ENCODE measurements at places on chromosomes 4 and X.

GRCh38 chr4:139436122-139436521 is 17.8 kb upstream of the RAB33B start:
- DNase-seq: no peak

GRCh38 chrX:121109986-121110385 is 62.6 kb downstream of the GLUD2 start:
- no peak for DNase-seq

- DNase-seq: no peak
Measured at GRCh38 chr4:10048941-10049697, 27.8 kb upstream of the SLC2A9 start.

DNA sequence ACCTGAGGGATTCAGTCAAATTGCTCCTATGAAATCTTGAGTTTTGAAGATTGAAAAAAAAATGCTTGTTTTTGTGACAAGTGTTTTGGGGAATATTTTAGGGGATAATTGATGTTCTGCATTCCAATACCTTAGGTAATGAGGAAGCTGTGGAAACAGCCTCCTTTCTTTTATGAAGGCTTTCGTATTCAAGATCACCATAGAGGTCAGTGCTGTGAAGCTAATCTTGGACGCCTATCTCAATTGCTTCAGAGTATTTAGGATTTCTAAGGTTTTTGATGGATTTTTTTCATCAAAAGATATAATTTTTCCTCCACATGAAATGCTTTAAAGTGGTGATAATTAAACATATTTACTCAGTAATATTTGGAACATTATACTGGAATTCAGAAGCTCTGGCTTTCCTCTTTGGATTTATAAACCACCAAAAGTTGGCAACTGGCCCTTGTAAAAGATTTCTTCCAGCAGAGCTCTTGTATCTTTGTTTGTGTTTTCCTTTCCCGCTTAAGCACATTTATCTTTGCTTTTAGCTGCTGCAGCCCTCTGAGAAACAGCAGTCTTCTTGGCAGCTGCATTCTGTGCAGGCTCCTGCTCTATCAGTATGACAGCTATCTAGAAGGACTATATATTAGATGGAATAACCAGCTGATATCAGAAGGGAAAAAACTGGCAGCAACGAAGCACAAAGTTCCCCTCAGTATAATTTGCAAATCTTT is 63.7 kb downstream of the HMGB2 start:
- no peak for DNase-seq

DNA sequence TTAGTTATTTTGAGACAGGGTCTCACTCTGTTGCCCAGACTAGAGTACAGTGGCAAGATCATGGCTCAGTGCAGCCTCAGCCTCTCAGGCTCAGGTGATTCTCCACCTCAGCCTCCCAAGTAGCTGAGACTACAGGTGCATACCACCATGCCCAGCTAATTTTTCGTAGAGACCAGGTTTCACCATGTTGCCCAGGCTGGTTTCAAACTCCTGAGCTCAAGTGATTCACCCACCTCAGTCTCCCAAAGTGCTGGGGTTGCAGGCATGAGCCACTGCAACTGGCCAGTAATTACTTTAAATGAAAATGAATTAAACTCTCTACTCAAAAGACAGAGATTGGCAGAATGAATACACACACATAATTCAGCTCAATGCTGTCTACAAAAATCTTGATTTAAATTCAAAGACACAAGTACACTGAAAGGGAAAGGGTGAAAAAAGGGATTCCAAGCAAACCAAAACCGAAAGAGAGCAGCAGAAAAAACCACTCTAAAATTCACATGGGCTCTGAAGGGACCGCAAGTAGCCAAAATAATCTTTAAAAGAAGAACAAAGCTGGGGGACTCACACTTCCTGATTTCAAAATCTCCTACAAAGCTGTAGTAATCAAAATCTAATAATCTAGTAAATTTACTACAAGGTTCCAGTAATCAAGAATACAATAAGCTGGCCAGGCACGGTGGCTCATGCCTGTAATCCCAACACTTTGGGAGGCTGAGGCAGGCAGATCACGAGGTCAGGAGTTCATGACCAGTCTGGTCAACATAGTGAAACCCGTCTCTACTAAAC is 11.8 kb upstream of the SPON2 start:
- DNase-seq: no peak

- DNase-seq: no peak
Measured at GRCh38 chr4:5883916-5884315, 9.0 kb downstream of the CRMP1 start.

DNA sequence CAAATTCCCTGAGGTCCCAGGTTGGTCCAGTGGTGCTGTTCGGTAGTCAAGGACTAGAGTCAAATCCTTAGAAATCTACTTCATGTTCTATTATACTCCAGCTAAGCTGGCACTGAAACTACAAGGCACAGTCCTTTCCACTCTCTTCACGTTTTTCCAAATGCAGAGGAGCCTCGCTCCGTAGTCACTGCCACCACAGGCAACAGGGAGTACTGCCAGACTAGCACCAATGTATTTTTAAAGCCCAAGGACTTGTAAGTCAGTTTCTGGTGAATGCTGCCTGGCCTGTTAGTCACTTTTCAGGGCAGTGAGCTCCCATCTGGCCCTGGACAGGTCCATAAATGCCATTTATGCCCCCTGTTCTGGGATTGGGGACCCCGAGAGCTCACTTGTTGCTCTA is 323.5 kb downstream of the FAM47A start:
- DNase-seq: no peak

- no peak for DNase-seq
Measured at GRCh38 chrX:67296395-67296794, 247.4 kb upstream of the AR start.

DNA sequence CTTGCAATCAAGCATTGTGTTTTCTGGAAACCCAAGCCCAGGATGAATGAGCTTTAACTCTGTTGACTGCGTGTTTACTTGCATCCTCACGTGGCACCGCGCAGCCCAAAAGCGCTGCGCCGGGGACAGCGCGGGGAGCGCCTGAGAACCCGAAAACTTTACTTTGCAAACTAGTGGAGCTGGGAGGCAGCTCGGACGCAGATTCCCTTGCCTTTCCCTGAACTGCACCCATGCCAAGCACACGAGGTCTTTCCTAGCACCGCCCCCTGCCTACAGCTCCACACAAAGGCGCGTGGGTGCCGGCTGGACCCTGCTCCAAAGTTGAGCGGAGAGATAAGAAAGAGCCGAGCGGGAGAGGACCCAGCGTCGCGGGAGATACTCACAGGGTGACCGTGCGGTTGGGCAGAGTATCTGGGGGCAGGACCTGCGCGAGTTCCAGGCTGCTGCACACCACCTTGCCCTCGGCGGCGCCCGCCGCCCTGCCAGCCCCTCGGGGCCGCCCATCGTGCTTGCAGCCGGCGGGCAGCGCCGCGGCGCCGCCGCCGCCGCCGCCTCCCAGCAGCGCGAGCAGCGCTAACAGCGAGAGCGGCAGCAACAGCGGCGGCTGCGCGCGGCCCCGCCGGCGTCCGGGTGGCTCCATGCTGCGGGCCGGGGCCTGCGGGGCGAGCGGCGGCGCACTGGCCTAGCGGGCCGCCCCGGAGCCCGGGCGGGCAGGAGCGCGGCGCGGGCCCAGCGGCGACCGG is 550 bp downstream of the ADGRA3 start:
- no peak for DNase-seq

GRCh38 chr4:176307666-176307930 is 12.2 kb upstream of the SPCS3 start:
- no peak for DNase-seq

DNA sequence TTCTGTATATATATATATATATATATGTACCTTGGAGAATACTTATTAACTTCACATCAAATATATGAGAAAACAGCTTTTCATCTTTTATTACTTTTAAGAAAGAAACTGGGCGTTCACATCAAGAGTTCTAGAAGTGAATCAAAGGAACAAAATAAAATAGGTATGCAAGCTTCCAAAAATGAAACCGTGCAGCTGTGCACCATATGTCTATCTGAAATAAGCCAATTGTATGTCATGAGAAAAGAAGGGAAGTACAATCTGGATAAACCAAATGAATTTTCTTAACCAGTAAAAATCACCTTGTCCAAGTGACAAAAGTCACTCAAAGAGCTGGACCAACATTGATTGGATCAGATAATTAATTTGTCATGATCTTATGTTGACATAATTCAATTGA is 405.4 kb upstream of the TECRL start:
- DNase-seq: no peak

- no peak for DNase-seq
Measured at GRCh38 chrX:11366998-11367595, 73.9 kb downstream of the AMELX start.

DNA sequence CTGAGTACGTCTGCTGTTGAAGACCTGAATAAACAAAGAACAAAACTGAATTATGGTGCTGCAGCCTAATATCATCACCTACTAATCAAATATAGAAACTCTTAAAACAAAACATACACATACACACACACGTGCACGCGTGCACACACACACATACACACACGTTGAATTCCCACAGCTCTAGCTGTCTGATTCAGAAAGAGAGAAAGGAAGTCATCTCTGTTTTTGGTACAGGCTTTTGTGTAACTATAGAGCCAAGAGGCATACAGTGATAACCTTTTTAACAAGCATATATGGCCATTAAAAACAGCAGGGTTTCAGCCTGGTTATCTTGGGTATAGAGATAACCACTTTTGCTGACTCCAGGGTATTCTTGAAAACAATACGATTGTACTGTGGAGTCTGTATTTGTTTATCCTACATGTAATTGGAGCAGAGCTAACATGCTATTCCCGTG is 823.2 kb downstream of the CCSER1 start:
- no peak for DNase-seq

DNA sequence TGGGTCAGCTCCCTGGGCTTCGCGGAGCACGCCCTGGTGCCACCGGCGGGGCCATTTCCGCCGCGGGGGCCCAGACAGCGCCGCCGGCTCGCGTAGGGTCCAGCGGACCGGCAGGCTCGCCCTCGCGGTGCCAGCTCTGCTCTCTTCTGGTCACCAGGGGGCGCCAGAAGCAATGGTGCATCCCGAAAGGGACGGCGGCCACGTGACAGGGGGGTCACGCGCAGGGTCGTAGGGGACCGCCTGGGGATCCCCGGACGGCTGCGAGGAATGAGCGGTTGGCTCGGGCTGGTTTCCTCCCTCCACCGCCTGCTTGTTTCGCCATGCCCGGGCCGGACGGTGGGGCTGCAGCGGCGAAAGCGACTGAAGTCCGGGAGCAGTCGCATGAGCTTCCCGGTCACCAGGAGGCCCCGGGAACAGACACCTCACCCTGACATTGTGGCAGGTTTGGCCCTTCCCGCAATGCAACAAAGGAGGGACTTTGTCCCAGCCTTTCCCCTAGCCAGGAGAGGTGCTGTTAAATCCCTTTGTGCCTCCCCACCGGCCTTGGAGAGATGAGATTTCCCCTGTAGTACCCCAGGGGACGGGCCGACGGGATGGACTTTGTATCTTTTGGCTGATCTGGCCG is 15.8 kb downstream of the ZCCHC12 start:
- no peak for DNase-seq

GRCh38 chrX:155968326-155968661 is 29.2 kb upstream of the IL9R start:
- DNase-seq: no peak

DNA sequence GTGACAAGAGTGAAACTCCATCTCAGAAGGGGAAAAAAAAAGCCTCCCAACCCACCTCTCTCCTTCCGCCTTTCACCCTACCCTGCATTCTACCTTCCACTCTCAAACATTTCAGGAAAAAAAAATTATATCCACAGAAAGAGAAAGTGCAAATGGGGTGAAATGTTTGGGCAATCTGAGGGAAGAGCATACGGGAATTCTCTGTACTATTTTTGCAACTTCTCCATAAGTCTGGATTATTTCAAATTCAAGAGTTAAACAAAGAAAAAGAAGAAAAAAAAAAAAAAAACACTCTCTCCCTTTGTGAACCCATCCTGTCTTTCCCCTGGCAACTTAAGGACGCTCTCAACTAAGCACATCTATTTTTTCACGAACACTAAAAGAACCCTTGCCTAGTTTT is 41.3 kb downstream of the AFAP1 start:
- no peak for DNase-seq

- DNase-seq: no peak
Measured at GRCh38 chr4:41050116-41050515, 164.2 kb downstream of the APBB2 start.

DNA sequence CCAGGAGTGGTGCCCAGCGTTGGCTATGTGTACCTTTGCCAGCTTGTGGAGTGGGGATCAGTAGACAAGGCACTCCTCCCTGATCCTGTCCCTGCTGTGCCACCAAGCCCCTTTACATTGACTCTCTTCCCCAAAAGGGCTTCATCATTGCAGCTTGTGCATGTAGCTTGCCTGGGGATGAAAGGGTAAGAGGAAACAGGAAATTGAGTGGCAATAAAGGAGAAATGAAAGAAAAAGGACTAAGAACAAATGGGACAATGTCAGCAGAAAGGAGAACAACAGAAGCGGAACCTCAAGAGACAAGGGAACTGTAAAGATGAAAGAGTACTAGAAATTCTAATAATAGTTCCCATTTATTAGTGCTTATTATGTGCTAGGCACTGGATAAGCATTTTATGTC is 8.7 kb upstream of the IL13RA1 start:
- no peak for DNase-seq

DNA sequence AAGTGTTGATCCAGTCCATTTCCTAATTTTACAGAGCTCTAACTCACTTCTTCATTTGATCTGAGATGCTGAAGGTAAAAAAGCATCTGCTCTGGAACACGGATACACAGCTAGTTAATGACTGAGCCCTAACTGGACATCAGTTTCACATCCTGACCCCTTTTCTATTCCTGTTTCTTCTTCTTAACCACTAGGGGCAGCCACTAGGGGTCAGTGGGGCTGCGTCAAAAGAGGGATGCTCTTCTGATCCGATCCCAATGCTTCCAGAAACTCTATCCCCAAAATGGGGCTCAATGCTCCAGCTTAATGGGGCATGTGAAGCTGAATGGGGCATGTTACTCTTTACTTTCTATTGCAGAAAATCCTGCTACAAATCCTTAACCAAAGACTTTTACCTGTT is 33.4 kb upstream of the PHKA2 start:
- DNase-seq: no peak
